ENCODE measurements at places on chromosomes 12 and 14. TPM values are rescaled to one million over a fixed set of nuclear protein-coding genes. Genes with fewer than 3 reads are reported as not detected.

Gene KIF21A
- total RNA-seq: 1.1 TPM

Gene LRTM2
- total RNA-seq: not detected

Gene AP5M1
- 28.3 TPM for total RNA-seq

Gene BATF
- not detected for total RNA-seq

Gene GARIN6
- not detected for total RNA-seq

Gene LEMD3
- 9.9 TPM for total RNA-seq

Gene CLEC6A
- not detected for total RNA-seq

GRCh38 chr12:124142395-124143035 lies 152.4 kb upstream of the RFLNA start:
- no peak for DNase-seq

DNA sequence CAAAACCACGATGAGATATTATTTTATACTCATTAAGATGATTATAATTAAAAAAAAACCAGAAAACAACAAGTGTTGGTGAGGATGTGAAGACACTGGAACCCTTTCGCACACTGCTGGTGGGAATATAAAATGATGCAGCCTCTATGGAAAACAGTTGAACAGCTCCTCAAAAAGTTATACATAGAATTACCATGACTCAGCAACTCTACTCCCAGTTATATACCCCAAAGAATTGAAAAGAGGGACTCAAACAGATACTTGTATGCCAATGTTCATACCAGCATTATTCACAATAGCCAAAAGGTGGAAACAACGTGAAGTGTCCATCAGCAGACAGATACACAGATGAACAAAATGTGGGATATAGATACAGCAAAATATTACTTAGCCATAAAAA lies 53.1 kb downstream of the TAOK3 start:
- DNase-seq: no peak

GRCh38 chr12:7302266-7302986 lies 1.4 kb upstream of the ACSM4 start:
- no peak for DNase-seq

- DNase-seq: peak; percentile 85
Measured at GRCh38 chr12:105067511-105068031, 16.7 kb downstream of the ALDH1L2 start.

- no peak for DNase-seq
Measured at GRCh38 chr14:43297794-43298193, 1209.3 kb downstream of the FSCB start.

DNA sequence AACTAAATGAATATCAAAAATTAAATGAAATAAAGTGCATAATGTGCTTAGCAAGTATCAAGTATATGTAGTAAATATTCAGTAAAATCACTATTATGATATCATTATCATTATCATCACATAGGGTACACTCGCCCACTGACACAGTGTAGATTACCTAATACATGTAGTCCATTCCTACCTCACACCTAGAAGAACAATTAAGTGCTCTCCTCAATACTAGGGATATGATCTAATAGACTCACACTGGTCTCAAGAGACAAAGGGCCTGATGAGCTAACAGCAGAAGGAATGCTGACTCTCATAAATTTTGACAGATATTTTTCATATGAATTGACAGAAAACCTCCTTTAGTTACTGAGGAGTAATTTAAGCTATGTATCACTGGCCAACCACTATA lies 29.1 kb downstream of the FSCB start:
- DNase-seq: no peak

GRCh38 chr12:89994911-89995310 lies 286.3 kb upstream of the ATP2B1 start:
- DNase-seq: no peak

- DNase-seq: no peak
Measured at GRCh38 chr12:57212701-57213057, 3.9 kb upstream of the NXPH4 start.

DNA sequence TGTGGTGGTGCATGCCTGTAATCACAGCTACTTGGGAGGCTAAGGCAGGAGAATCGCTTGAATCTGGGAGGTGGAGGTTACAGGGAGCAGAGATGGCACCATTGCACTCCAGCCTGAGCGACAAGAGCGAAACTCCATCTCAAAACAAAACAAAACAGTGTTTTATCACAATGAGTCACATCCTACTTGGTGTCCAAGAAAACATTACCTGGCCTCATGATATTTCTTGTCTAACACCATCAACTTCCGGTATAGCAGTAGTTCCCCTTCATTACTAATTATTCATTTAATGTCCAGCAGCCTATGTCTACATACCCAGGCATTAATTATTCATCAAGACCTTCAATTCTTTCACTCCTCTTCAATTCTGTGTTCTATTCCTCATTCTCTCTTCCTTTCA lies 115.5 kb downstream of the CCDC59 start:
- no peak for DNase-seq

GRCh38 chr12:104188534-104188933 lies 27.0 kb upstream of the TXNRD1 start:
- DNase-seq: no peak

DNA sequence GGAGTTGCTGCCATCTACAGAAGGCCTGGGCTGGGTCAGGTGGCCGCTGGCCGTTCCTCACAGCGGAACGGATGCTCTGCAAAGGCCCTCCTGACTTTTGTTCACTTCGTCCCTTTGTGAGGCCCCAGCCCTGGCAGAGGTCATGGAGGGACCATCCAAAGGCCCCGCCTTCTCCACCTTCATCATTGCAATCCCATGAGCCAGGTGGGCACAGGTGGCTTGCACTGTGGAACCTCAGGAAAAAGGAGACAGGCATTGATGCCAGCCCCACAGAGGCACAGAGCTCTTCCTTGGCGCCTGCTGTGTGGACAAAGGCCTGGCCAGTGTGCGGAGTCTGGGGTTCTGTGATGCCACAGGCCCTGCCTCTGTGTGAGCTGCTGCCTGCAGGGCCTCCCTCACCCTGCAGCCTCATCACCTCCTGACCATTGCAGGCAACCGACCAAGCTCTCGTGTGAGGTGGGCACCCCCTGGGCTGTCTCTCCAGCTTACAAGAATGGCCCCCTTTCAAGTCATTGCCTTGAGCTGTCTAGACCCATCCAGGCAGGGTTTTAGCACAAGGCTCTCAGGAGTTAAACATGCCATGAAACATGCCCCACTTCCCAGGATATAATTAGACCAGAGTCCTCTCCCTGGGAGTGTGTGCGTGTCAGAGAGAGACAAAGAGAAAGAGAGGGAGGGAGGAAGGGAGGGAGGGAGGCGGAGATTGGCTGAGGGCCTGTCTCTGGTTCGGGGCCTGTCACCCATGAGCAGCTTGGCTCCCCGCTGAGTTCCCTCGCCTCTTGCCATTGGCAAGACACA lies 19.3 kb downstream of the NFKBIA start:
- DNase-seq: peak; percentile 93

DNA sequence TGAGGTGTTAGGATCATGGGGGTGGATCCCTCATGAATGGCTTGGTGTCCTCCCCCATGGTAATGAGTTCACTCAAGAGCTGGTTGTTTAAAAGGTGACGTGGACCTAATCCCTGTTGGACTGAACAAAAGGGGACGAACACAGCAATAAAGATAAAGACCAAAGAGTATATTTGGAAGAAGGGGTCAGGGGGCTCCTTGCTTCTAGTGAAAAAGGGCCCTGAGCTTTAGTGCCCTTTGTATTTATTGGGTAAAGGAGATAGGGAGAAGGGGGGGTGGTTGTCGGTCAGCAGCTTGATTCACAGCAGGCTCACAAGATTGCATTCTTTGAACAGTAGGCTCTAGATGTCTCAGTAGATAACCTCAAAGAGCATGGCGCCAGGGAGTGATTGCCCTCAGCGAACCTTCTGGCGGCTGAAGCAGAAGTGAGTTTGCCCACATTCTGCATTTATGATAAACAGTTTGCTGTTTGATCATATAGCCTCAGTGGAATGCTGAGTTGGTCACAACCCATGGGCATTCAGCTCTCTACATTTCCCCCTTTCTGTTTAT lies 25.9 kb upstream of the MAPKAPK5 start:
- no peak for DNase-seq

DNA sequence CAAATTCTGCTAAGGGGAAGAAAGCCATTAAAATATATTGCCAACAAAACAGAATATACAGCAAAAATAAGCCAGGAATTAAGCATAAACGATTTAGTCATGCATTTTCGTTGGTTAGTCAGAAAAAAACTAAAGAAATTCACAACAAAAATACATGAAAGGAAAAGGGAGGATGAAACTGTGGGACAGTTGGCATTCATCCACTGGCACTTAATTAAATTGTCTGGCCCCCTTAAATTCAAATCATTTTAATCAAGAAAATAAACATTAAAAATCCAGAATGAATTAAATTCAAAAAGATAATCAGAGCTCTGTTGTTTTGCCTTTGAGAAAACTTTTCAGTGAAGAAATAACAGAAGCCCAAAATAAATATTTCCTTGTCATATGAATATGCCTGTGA lies 264.6 kb upstream of the TMTC1 start:
- no peak for DNase-seq

GRCh38 chr12:89280833-89281538 lies 71.3 kb downstream of the DUSP6 start:
- peak; percentile 54 for DNase-seq

DNA sequence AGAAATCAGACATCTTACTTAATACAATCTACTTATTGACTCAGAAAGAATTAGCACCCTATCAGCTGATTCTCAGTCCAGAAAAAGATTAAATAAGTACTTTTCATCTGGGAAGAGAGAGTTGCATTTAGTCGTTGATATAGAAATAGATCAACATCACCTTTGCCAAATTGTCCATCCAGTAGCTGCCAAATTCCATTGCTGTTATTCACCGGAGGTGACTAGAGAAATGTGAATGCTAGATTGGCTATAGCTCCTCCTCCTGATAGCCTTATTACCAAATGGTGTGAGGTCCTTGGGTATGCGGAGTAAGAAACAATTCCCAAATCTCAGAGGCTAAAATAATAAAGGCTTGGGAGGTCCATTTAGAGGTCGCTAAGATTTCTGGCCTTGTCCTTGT lies 723.3 kb upstream of the FLRT2 start:
- no peak for DNase-seq

DNA sequence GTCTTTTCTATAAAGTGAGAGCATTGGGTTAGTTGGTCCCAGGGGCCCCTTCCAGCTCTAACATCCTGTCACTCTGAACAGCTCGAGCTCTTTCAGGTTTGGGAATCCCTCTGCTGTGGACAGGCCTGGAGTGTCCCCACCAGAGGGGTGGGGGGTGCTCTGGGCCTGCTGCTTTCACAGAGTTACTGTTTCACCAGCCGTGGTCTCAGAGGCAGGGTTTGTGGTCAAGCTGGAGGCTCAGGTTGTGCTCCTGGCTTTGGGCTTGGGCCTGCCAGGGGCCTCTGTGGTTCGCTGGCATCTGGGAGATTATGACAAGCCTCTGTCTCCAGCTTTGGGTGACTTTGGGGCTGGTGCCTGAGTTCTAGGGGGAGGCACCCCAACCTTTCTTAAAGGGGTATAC lies 59.6 kb downstream of the FBXL14 start:
- DNase-seq: no peak

GRCh38 chr14:77065851-77066577 lies 32.0 kb upstream of the CIPC start:
- no peak for DNase-seq

Data from IMR-90 (cell line).